Activated gamma-delta T cell (primary cell): ENCODE measurements at places on chromosomes 6 and 20.

DNA sequence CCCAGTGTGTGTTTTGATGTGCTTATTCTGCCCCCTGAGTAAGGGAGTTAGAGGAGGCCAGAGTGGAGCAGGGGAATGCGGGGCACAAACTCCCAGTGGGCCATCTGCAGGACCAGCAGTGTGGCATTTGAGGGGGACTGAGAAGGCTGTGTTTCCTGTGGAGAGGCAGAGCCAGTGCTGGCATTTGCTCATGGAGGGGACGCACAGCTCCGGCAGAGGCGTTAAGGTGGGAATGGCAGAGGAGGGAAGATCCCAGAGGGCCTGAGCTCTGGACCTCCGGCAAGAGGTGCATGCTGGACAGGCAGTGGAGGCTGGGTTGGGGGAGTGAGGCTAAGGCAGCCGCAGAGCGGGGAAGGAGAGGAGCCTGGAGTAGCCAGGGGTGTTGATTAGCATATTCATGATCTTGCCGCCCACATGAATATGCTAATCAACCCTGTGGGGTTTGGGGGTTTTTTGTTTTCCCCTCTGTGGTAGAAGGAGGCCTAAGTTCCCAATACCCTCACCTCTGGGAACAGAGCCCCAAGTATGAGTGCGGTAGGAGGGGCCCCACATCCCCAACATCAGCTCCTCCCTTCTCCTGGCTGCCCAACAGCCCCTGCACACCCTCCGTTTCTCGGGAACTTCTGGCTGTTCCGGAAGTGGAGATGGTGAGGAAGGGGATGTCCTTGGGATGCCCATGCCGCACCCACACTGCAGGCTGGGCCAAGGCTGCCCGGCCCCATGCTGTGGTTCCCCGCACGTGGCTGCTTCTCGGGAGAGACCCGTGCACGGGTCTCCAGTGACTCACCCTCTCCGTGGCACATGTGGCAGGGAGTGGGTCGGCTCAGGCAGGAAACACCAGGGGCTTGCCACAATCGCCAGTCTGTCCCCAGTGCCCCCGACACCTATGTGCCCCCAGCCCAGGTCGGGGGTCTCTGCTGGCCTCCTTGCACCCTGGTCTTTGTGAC lies 33.8 kb downstream of the DLGAP4 start:
- no peak for DNase-seq

DNA sequence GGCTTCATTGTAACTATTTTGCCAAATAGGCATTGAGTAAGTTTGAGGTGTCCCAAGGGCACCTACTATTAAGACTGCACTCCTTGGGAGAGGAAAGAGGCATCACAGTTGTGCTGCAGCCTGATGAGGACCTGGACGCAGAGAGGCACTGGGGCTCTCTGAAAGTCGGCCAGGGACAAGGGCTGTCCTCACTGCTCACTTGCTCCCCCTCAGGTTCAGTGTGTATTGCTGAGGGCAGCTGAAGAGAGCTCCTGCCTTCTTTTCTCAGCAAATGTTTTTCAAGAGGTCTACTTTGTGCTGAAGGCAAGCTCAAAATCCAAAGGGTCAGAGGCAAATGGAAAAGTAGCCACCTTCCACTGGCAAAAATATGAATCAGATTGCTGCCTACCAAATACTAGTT lies 331.8 kb downstream of the RIMS1 start:
- no peak for DNase-seq

GRCh38 chr6:36378936-36379335 lies 8.5 kb downstream of the ETV7 start:
- no peak for DNase-seq

DNA sequence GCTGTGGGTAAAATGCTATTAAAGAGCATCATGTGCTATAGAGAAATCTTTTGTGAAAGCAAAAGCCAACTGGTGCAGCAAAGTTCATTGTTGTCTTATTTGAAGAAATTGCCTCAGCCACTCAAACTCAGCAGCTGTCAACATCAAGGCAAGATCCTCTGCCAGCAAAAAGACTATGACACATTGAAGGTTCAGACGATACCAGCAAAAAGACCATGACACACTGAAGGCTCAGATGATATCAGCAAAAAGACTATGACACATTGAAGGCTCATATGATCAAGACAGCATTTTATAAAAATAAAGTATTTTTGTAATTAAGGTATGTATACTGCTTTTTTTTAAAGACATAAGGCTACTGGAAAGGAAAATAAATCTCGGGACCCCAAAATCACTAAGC lies 118.4 kb upstream of the RUNX2 start:
- DNase-seq = no peak

GRCh38 chr6:13979284-13980171 lies 54.8 kb downstream of the RNF182 start:
- DNase-seq = no peak

DNA sequence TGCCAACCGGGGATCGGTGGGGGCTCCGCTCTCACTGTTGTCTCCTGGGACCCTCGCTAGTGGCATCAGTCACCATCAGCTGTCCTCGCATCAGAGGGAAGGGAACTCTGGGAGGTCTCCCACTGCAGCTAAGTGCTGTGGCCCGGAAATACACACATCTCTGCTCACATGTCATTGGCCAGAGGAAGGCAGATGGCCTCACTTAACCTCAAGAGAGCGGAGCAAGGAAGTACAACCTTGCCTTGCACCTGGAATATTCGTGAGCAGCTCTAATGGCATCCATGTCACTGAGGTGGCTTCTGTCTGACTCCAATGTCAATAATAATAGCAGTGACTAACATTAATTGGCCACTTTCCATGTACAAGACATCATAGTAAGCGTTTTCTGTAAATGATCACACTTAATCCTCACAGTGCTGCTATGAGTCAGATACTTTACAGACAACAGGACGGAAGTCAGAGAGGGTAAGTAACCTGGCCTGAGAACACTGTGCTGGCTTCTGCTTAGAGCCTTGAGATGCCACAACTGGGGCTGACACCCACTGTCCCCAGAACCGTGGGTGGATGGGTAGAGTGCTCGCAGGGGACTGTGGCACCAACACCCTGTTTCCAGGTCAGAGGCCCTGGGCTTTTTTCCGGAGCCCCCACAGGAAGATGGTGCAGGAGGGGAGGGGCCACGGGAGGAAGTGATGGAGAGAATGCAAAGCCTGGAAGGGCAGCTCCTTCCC lies 6.0 kb downstream of the LHFPL5 start:
- no peak for DNase-seq

GRCh38 chr6:51866867-51867266 lies 220.5 kb downstream of the PKHD1 start:
- no peak for DNase-seq

DNA sequence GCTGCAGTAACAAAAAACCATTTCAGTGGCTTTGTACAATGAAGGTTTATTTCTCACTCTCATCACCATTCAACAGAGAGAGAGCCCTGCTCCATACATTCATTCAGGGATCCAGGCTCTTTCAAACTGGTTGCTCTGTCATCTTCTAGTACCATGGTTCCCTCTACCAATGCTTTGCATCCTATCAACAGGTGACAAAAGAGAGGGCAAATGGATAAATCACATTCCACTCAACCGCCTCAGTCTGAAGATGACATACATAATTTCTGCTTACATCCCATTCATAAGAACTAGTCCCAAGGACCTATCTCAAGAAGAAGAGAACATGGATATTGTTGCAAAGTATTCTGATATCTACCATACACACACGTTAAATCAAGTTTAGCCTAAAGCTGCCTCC lies 51.6 kb downstream of the IYD start:
- no peak for DNase-seq

GRCh38 chr6:160252073-160252813 lies 6.4 kb downstream of the SLC22A2 start:
- no peak for DNase-seq

GRCh38 chr6:150503586-150504339 lies 95.9 kb upstream of the PLEKHG1 start:
- DNase-seq = no peak

DNA sequence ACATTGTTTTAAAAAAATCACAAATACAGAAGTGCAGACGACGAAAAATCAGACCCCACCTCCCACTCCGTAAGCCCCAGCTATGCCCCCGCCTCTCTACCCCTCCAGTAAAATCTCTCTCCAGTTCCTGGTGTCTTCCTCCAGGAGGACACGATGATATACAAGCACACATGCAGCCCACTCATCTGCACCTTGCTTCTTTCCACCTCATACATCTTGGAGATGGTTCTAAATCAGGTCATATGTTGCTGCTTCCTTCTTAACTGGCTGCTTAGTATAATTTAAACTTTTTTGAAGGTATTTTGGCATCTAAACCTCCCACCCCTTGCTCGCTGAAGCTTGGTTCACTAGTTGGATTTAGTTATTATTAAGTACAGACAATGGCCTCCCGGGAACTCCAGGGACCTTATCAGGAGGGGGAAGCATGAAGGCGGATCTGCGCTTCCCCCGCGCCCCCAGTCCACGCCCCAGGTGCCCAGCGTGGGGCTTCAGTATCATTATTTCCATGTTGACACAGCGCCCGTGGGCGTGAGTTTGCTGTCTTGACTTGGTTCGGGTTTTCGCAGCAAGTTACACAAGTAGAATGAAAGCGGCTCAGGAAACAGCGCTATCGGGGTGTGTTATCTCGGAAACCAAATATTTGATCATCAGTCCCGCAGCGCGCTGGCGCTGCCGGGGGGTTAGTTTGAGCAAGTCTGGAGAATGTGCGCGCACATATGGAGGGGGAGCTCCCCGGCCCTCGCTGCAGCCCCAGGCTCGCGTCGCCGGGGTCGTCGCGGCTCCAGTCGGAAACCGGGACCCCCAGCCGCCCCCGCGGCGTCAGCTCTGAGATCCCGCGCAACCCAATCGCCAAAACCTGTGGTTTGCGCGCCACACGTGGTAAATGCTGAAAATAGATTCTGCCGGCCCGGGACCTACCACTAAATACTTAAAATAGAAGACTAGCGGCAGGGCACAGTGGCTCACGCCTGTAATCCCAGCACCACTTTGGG lies 2.3 kb downstream of the BMP7 start:
- no peak for DNase-seq

- DNase-seq = no peak
These were observed 4.9 kb upstream of the SLC24A3 start for GRCh38 chr20:19207541-19207940.

DNA sequence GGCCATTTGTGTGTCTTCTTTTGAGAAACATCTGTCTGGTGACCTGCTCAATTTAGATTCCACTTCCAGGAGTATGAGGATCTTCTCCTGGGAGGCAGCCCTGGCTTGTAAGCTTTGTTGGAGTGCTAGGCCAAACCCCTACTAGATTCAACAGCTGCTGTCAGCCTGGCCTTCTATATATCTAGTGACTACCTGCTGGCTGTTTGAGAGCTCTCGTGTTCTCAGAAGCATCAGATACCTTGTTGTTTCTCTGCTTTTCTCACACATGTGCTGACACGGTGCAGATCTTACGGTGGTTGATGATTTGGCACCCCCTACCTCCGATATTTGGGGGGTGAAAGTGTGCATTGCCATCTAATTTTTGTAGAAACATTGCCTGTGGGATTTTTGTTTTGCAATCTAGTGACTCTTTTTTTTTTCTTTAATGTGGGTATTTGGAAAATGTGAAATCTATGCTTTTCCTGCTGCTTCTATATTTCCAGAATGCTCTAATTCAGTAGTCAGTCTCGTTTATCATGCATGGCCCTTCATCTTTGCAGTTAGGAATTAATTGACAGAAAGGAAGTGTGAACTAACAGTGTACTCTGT lies 4.7 kb downstream of the CCN2 start:
- no peak for DNase-seq

- no peak for DNase-seq
These were observed 26.6 kb downstream of the ZHX3 start for GRCh38 chr20:41290804-41291389.

GRCh38 chr6:129575378-129576118 lies 134.4 kb downstream of the ARHGAP18 start:
- no peak for DNase-seq

- DNase-seq = no peak
These were observed 173.5 kb downstream of the SLC35F1 start for GRCh38 chr6:118080547-118080946.

DNA sequence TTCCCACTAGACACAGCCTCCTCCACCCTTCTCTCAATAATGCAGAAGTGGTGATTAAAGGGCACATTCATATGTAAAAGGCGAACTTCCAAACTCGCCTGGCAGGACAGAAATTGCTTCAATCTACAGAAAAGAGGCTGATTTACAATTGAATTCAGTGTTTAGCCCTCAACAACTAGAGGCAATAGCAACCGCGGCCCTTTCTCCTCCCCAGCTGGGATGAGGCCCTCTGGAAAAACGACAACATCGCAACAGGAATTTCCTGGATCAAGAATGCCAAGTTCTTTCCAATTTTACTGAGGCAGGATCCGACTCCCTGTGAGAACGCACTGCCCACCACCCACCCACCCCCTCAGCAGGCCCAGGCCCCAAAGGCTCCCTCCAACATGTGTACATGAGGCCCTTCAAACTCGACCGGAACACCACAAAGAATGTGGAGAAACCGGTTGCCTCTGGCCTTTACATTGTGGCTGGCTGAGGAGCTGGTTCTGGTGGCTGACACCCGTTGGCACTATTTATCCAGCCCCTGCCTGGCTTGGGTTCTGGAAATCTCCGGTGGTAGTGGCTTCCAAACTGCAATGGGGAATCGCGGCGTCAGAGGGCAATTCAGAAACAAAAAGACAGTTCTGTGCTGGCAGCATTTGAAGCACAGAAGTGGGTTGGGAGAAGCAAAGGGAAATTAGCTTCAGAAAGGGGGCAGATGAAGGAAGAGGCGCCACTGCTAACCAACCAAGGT lies 36.8 kb downstream of the ZMYND8 start:
- no peak for DNase-seq

- DNase-seq = no peak
These were observed 12.2 kb upstream of the KCNK15 start for GRCh38 chr20:44733341-44734069.

DNA sequence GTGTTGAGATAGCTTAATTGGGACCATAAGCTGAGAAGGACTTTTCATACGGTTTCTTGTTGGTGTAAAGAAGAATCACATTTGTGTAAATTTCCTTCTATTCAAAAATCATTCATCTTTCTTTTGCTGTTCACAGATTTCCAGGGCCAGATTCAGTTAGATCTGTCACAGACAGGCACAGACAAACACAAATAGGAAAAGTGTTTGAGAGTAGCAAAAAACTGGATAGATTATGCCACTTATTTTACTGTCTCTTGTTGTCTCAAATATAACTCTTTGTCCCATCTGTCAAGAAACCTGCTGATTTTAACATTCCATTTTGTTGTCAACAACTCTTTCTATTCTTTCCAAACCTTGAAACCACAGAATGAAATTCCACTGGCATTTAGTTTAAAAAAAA lies 142.8 kb downstream of the ID4 start:
- no peak for DNase-seq

- no peak for DNase-seq
These were observed 22.8 kb upstream of the RBBP8NL start for GRCh38 chr20:62449951-62450691.

GRCh38 chr6:142884214-142885035 lies 60.6 kb downstream of the HIVEP2 start:
- no peak for DNase-seq

- DNase-seq = no peak
These were observed 105.2 kb upstream of the CARMIL1 start for GRCh38 chr6:25173951-25174474.

- DNase-seq = no peak
These were observed 674 bp downstream of the NRSN1 start for GRCh38 chr6:24126586-24127192.

GRCh38 chr20:51505566-51505965 lies 37.0 kb downstream of the NFATC2 start:
- DNase-seq = no peak

GRCh38 chr6:154487367-154488247 lies 22.9 kb downstream of the CNKSR3 start:
- no peak for DNase-seq

GRCh38 chr6:107769053-107769658 lies 55.0 kb downstream of the SCML4 start:
- no peak for DNase-seq
